HT-29 (cell line): ENCODE measurements at places on chromosomes 12 and 14.

DNA sequence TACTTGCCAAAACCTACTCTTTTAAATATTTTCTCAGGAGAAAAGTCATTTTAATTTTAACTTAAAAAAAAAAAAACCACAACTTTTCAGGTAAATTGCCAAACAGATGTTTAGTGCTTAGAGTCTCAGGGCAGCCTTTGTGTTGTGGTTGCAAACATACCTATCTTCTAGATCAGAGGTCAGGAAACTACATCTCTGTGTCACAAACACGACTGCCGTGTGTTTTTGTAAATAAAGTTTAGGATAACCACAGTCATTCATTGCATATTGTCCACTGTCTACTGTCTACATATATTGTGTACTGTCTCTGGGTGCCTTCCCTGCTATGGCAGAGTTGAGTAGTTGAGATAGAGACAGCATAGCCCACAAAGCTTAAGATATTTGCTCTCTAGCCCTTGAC is 48.9 kb downstream of the DYRK2 start:
- DNase-seq: no peak

DNA sequence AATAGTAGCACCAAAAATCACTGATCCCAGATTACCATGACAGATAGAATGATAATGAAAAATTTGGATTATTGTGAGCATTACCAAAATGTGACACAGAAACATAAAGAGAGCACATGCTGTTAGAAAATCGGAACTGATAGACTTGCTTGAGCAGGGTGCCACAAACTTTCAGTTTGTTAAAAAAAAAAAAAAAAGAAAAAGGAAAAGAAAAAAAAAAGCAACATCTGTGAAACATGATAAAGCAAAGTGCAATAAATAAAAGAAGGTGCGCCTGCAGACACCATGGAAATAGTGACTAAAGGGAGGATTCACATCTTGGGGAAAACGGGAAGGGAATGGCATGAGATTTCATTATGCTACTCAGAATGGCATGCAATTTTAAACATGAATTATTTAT is 6.6 kb upstream of the PARP11 start:
- no peak for DNase-seq

DNA sequence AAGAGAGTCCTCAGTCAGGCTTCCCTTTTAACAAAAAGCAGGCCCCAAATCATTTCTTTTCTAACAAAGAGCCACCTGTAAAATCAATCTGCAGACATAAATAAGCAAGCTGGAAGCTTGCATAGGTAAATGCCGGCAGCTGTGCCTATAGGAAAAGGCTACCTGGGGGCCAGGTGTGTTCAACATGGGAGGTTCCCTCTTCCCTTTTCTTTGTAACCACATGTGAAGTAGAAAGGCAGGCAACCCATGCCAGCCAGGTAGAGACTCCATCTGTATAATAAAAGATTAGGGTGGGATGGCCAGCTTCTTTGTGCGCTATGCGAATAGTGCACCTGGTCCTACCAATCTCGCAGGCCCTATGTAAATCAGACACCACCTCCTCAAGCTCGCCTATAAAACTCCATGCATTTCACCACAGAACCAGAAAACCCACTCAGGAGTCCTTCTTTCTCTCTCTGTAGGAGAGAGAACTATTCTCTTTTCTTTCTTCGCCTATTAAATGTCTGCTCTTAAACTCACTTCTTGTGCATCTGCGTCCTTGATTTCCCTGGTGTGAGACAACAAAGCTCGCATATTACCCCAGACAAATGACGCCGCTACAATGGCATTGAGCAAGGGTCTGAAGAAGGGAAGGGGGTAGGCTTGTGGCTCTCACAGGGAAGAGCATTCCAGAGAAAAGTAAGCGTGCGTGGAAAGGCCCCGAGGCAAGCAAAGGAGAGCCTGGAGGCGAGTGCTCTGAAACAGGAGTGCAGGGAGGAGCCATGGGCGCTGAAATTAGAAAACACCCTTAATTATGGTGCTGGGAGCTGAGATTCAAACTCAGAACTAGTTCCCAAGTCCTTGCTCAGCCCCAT is 67.2 kb downstream of the TTC9 start:
- DNase-seq: no peak

- no peak for DNase-seq
Measured at GRCh38 chr14:64518229-64518628, 13.7 kb downstream of the ZBTB1 start.

DNA sequence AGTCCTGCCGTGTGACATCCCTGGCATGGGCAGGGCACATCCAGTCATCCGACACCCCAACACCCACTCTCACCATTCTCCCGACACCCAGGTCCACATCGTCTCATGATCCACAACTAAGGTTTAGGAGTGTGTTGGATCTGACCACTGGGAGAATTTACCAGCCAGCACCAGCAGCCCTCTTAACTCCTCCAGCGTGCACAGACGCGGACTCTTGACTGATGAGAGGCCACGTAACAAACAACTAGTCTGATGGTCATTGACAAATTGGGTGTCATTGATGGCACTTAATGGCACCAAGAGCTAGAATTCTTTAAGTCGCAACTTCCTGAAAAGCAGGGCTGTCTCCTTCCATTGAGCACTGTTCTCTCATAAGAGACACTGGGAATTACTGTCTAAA is 203.0 kb upstream of the SFSWAP start:
- DNase-seq: no peak

GRCh38 chr12:3888659-3889058 is 15.5 kb upstream of the PARP11 start:
- no peak for DNase-seq

- no peak for DNase-seq
Measured at GRCh38 chr12:80485222-80485987, 41.4 kb downstream of the PTPRQ start.
